Left lung (tissue), 14 donors: ENCODE measurements at places on chromosomes 6 and 20. TPM values are rescaled to one million over a fixed set of nuclear protein-coding genes. Genes with fewer than 3 reads are reported as not detected.

The LAMA4 gene
- 87.5 TPM for total RNA-seq

The SRSF12 gene
- total RNA-seq: 0.76 TPM

The CDH26 gene
- total RNA-seq: 7.3 TPM

The PRKN gene
- total RNA-seq: 4.3 TPM

The MYT1 gene
- not detected for total RNA-seq

The SLC17A2 gene
- total RNA-seq: not detected

The PGC gene
- 175 TPM for total RNA-seq

The BHLHE23 gene
- total RNA-seq: not detected

The CENPW gene
- 10.5 TPM for total RNA-seq

The SNAI1 gene
- 4.1 TPM for total RNA-seq

The FAM83D gene
- 8.5 TPM for total RNA-seq
